Fibroblast of lung (primary cell): ENCODE measurements at places on chromosomes 12 and 14.

DNA sequence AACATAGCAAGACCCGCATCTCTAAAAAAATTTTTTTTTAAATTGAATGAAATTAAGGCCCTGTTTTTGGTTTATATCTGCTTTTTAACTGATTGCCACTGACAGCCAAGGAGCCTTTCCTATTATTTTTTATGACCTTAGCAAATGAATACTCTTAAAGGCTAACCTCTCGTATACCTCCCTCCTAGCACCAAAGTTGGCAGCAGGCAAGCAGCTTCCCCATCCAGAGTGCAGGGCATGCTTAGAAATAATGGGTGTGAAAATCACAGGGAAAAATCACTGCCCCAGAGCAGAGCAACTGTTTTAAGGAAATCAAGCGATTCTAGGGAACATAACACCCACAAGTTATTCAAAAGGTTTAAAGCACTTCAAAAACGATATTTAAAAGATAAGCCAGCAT lies 20.7 kb downstream of the HAL start:
- H3K4me1 ChIP-seq = no peaks in the 10 kb centered on the region
- no peak for DNase-seq
- no peak overlapping the region for H3K4me3 ChIP-seq
- peaks cover 3% of the 10 kb centered on the region for H3K27me3 ChIP-seq
- no peak overlapping the region for H3K27ac ChIP-seq

DNA sequence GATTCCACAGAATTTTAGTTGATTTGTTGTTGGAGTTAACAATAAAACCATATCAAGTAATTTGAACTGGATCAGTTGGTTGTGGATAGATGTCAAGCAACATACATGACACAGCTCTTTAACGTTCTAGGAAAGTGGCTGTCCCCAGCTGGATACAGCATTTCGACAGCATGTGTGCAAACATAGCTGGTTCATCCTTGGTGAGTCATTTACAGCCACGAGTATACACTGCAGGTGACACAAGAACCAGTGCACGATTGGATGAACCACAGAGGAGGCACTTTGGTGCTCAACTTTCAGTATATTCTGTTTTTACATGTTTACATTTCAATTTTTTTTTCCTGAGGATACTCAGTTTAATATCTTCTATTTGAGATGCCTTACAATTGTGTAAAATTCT lies 242.4 kb downstream of the TMEM117 start:
- no peaks in the 10 kb centered on the region for H3K36me3 ChIP-seq
- DNase-seq = no peak
- no peaks in the 10 kb centered on the region for H3K27me3 ChIP-seq
- H3K4me3 ChIP-seq = no peak overlapping the region
- no peak overlapping the region for H3K27ac ChIP-seq

DNA sequence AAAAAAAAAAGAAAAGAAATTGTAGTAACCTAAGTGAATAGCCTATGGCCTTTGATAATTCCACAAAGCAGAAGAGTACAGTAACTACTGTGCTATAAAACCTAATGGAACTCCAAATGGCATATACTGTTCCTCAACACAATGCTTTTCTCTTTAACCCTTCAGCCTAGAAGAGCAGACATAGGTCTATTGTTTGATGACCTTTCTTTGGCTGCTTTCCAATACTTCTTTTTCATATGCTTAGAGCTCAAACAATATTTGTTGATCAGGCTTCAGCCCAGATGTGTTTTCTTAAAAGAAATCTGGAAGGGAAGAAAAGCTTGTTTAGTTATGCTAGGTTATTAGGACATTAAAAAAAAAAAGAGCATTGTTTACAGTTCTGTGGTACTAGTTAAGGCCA lies 116.4 kb downstream of the NTN4 start:
- DNase-seq = no peak
- H3K27ac ChIP-seq = no peak overlapping the region
- H3K36me3 ChIP-seq = no peaks in the 10 kb centered on the region
- H3K27me3 ChIP-seq = no peaks in the 10 kb centered on the region

DNA sequence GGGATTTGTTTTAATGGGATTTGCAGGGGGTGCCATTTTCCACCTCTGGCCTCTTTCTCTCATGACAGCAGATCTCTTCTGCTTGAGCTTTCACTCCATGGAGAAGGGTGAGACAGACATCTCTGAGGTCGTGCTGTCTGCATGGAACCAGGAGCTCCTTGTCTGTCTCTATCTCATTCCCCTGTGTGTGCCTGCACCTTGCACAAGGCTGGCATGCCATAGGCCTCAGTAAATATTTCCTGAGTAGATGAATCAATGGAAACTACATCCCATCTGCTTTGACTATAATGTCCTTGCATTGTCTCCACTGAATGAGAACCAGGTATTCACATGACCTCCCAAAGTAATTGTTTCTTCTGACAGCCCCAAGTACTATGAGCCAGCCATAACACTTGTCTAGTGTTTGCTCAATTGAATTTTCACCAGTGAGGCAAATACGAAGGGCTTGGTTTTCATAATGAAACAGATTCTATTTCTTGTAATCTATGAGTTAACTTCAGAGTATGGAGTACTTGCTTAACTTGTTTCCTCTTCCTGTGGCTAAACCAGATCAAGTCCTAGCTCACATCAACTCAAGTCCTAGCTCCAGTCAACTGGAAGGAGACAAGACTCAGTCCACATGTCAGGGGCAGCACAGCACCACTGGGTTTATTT lies 32.3 kb downstream of the KCNK13 start:
- H3K4me1 ChIP-seq = no peaks in the 10 kb centered on the region
- H3K36me3 ChIP-seq = no peaks in the 10 kb centered on the region
- H3K4me3 ChIP-seq = no peak overlapping the region
- peak; percentile 85 for DNase-seq
- H3K27me3 ChIP-seq = no peaks in the 10 kb centered on the region
